ENCODE measurements at places on chromosomes 5 and 9.

DNA sequence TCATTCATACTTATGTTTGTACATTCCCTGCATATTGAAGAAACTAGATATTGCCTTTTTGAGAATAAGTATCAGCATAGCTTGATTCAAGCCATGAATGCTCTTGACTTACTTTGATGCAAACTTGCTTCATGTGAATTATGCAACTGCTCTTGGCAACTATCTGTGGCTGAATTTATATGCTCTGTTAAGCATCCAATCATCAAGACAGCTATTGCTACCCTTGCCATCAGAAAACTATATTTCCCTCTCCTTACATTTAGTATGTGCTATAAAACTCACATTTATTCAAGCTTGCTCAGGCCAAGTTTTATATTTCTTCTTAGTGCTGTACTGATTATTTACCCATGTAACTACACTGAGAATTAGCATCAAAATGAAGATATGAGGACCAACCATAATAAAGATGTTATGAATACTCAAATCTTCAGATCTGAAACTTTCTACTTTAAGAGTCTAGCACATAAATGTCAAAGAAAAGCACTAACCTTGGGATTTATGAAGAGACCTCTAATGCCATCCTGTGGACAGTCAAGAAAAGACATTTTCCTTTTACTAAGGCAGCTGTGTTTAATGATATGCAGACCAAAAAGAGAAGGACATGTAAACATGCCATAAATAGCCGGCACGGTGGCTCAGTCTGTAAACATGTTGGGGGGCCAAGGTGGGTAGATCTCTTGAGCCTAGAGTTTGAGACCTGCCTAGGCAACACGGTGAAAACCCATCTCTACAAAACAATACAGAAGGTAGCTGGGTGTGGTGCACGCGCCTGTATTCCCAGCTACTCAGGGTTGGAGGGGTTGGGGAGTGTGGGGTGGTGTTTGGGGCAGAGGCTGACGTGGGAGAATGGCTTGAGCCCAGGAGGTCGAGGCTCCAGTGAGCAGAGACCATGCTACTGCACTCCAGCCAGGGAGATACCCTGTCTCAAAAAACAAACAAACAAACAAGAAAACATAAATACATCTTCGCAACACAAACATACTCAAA, 267.0 kb upstream of the TYRP1 start:
- DNase-seq = no peak

GRCh38 chr9:126752376-126752775, 52.5 kb upstream of the ZBTB43 start:
- no peak for DNase-seq

DNA sequence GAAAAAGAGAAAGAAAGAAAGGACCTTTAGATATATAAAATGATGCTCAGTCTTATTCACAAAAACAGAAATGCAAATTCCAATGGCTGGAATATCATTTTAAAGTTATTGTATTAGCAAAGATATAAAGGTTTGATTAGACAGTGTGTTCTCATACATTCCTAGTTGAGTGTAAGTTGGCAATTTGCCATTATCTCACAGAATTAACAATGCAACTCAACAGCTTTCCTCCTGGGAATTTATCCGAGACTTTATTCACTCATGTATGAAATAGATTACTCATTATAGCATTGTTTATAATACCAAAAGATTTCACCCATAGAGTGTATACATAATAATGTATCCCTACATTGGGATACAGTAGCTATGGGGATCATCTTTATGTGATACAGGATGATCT, 27.1 kb upstream of the MLLT3 start:
- DNase-seq = no peak

- DNase-seq = no peak
These were observed 43.4 kb upstream of the BICD2 start for GRCh38 chr9:92807757-92808725.

GRCh38 chr9:121750715-121751623, 99.5 kb downstream of the DAB2IP start:
- no peak for DNase-seq

DNA sequence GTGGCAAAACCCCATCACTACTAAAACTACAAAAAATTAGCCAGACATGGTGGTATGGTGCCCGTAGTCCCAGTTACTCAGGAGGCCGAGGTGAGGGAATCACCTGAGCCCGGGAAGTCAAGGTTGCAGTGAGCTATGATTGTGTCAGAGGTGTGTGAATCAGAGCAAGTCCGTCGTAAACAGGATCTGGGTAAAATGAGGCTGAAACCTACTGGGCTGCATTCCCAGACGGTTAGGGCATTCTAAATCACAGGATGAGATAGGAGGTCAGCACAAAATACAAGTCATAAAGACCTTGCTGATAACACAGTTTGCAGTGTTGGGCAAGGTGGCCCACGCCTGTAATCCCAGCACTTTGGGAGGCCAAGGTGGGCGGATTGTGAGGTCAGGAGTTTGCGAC, 1.9 kb upstream of the CLTB start:
- DNase-seq = no peak
